ENCODE measurements at places on chromosomes 3 and 15.

- no peak for DNase-seq
Measured at GRCh38 chr3:64392001-64392400, 166.7 kb upstream of the PRICKLE2 start.

- no peak for DNase-seq
Measured at GRCh38 chr3:165404357-165405027, 208.3 kb upstream of the SLITRK3 start.

GRCh38 chr3:63886858-63887257 lies 23.2 kb downstream of the ATXN7 start:
- DNase-seq: no peak

- no peak for DNase-seq
Measured at GRCh38 chr15:49715701-49716100, 94.9 kb downstream of the DTWD1 start.

DNA sequence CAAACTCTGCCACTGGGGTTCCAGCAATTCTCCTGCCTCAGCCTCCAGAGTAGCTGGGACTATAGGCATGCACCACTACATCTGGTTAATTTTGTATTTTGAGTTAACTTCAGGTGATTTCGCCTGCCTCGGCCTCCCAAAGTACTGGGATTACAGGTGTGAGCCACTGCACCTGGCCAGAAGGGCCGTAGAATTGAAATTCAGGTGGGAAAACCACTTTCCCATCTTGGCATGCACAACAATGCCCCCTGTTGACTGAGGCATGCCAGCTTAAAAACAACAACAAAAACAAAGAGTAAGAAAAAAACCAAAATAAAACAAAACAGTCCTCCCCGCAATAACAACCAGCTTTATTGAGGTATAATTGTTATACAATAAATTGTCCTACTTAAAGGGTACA lies 32.6 kb upstream of the RAB11A start:
- no peak for DNase-seq

- no peak for DNase-seq
Measured at GRCh38 chr3:186213946-186214345, 105.1 kb upstream of the ETV5 start.

GRCh38 chr15:75023872-75024636 lies 664 bp downstream of the PPCDC start:
- DNase-seq: no peak

- DNase-seq: no peak
Measured at GRCh38 chr3:15428539-15428938, 1.1 kb downstream of the EAF1 start.

GRCh38 chr15:90200534-90201129 lies 498 bp upstream of the SEMA4B start:
- no peak for DNase-seq

DNA sequence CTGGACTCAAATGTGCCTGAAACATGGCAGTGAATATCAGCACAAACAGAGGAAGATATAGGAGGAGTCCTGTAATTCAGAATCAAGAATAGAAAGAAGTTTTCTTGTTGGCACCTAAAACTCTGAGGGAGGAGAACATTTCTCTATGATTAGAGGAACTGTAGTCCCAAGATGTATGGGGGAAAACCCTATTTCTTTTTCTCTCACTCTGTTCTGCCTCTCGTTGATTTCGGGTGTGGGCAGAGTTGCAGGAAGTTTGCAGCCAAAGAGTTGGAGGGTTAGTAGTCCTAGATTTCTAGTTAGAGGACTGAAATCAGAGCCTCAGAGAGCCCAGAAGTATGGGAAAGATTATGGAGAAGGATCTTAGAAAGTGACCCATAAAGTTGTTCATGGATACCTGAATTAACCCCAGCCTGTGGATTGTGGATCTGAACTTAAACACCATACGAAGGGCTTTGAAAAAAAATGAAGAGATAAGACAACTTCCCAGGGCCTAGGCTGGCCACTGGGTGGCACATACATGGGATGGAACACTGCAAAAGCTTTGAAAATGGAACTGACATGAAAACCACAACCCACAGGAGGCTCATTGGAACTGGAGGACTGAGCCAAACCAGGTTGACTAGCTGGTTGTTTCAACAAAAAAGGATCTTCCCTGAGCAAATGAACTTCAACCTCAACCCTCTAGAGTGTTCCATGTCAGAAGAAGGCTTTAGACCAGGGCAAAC lies 34.6 kb downstream of the FMN1 start:
- no peak for DNase-seq

- DNase-seq: no peak
Measured at GRCh38 chr3:127040216-127040615, 57.3 kb downstream of the PLXNA1 start.

DNA sequence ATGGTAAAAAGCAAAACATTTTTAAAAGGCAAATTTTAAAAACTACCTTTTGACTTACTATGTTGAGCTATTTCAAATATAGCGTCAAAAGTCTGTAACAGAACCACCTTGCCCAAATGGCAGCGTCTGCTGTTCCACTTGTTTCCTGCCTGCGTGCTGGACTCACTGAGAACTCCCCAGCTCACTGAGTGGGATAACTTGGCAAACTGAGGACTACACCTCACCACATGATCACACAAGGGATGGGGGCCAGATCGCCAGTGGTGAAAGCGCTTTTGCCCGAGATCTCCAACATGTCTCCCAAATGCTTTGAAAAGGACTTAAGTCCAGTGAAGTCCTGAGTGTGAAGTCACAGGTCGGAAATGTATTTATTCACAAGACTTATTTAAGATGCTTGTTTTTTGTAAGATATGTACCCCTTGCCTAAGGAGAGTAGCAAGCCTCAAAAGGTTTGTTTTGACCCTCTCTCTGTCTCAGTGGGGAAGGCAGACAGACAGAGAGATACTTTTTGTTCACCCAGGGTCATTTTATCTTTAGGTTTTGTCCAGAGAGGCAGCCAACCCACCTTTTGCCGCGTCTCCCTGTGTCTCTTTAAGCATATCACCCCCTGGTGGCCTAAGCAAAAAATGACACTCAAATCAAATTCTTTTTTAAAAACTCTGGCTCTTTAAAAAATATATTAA lies 192.6 kb downstream of the PDZRN3 start:
- no peak for DNase-seq

GRCh38 chr15:38171973-38172372 lies 80.7 kb upstream of the SPRED1 start:
- no peak for DNase-seq

- DNase-seq: no peak
Measured at GRCh38 chr15:58731756-58732535, 17.6 kb downstream of the ADAM10 start.

DNA sequence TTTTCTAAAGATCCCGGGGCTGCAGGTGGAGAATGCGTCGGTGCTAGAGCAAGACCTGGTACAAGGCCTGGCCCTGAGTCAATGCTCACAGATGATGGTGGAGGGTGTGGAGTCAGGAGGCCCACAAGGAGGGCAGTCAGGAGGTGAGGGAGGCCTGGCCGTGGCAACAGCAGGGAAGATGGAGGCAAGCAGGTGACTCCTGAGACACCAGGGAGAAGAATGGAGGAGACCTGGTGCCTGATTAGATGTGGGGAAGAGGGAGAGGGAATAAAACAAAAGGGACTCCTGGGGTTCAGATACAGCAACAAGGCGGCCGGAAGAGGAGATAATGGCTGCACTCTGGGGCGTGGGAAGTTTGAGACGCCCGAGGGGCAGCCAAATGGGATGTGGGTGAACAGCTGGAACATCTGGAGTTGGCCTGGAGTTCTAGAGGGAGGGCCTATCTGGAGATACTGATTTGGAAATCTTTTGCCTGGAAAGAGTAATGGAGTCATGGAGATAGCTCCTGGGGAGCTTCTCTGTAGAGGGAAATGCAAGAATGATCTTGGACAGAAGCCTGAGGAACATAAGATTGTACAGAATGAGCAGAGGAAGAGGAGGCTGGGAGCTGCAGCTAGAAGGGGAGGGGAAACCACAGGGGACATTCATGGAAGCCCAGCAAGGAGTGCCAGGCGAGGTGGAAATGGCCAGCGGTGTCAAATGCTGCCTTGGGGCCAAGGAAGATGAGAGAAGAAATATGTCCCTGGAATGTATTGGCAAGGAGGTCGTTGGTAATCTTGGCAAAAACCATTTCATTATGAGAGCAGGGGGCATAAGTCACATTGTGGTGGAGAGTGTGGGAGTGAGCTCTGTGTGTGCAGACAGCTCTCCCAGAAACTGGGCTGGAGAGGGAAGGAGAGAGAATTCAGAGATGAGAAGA lies 67.5 kb upstream of the CORO2B start:
- DNase-seq: no peak

DNA sequence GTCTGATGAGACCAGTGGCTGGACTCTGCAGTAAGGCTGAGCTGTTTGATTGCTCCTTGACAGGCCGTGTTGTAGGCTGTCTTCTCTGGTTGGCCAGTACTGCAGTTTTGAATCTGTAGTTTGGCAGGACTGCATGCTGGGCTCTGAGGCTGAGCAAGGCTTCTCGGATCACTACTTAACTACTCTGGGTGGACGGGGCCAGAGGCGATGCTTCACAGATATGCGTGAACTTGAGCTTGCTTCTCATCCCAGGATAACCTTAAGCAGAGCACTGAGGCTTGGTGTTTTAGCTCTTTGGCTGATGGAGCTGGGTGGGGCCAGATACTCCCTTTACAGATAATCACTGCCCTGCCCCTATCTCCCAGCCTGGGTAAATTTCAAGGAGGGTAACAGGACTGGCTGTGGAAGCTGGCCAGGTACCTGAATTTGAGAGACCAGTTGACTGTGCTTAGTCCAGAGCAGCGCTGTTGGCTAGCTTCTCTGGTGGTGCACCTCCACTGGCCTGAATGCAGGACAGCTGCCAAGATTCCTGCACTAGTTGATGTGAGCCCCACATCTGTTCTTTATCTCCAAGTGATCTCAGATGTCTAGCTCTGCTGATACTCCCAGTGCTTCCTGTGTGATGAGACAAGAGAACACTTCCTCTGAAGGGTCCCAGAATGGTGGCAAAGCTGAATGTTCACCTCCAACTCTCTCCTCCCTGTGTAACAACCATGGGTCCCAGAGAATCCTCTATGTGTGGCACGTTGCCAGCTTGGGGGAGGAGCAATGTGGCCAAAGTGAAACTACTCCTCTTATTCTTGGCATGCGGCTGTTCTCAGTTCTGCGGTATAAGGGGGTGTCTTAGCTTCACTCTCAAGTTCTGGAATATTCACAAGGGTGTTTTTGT lies 37.9 kb downstream of the RPL39L start:
- DNase-seq: no peak

DNA sequence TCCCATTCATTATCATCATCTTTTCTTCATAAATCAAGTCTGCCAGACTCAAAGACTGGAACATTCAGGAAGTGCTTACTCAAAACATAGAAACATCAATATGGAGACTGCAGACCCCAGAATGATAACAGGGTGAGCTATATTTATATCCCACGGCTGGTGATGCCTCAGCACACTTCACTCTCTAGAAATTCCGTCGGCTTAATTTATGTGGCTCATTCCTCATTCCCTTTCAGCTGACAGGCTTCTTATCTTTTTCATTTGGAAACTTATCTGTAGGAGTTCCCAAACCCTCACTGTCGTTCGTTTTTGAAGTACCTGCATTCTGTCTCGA lies 45.5 kb downstream of the RFTN1 start:
- DNase-seq: no peak

DNA sequence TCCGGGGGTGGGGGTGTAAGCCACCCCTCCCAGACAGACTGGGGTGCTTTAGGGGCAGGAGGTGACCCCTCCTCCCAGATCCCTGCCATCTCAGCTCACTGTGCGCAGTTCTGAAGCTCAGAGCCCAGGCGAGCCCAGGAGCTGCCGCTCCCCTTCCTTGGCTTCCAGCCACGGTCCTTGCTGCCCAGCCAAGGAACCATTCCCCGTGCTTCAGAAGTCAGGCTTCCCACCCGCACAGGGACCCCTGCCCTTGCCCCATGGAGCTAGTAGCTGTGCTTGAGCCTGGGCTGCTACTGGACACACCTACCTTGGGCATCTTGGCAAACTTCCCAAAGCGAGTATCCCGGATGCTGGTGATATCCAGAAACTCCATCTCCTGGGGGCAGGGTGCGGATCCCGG lies 4.8 kb downstream of the PLCB2 start:
- no peak for DNase-seq

DNA sequence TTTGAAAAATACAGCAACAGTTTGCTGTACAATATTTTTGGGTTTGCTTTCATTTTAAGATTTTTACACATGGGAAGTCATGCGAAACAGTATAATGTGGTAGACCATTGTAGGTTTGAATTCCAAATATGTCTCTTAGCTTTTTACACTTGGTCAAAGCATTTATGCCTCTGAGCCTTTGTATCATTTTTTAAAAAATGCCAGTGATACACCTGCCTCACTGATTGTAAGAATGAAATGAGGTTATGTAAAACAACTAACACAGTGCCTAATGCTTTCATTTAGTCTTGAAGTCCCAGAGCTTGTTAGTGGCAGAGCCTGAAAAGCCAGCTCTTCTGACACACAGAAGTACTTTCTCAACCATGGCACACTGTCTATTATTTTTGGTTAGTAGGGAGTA lies 202.0 kb downstream of the UBE2E2 start:
- no peak for DNase-seq

GRCh38 chr15:38636597-38636996 lies 72.0 kb upstream of the RASGRP1 start:
- no peak for DNase-seq

- DNase-seq: no peak
Measured at GRCh38 chr15:59282515-59283337, 76.1 kb downstream of the LDHAL6B start.

- DNase-seq: no peak
Measured at GRCh38 chr3:112233083-112233482, 60.9 kb downstream of the SLC9C1 start.

- DNase-seq: no peak
Measured at GRCh38 chr15:64975390-64975789, 14.3 kb downstream of the SPG21 start.

GRCh38 chr3:61593446-61594029 lies 32.2 kb downstream of the PTPRG start:
- no peak for DNase-seq

All from NCI-H2081 treated with DMSO at 0.1 percent for 48 hours (cell line).